ENCODE measurements at places on chromosomes 12 and 14. TPM values are rescaled to one million over a fixed set of nuclear protein-coding genes. Genes with fewer than 3 reads are reported as not detected.

MLF2 gene
- total RNA-seq = 106 TPM

METAP2 gene
- 49.9 TPM for total RNA-seq

DNA sequence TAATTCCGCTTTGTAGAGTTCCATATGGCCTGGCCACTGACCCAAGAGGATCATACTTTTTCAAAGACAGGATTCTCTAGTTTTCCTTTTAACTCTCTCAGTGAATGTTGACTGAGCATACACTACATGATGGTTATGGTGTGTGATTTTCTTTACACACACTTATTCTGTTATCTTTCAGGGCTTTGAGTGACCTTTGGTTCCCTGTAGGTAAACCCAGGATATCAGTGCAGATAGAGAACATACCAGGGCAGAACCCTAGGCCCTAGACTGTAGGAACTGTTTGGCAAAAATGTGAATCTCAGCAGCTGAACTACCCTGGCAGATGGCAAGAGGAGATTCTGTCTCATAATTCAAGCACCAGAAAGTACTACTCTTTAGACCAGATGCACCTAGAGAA, 159.6 kb downstream of the KCNA5 start:
- no peak overlapping the region for H3K27ac ChIP-seq
- H3K4me1 ChIP-seq = no peaks in the 10 kb centered on the region
- no peak overlapping the region for H3K4me3 ChIP-seq
- H3K27me3 ChIP-seq = no peaks in the 10 kb centered on the region
- DNase-seq = no peak
- no peaks in the 10 kb centered on the region for H3K36me3 ChIP-seq

PTPN6 gene
- 311 TPM for total RNA-seq

COL2A1 gene
- total RNA-seq = not detected

Measured in B cell (primary cell).